ENCODE measurements at places on chromosomes 4 and X.

DNA sequence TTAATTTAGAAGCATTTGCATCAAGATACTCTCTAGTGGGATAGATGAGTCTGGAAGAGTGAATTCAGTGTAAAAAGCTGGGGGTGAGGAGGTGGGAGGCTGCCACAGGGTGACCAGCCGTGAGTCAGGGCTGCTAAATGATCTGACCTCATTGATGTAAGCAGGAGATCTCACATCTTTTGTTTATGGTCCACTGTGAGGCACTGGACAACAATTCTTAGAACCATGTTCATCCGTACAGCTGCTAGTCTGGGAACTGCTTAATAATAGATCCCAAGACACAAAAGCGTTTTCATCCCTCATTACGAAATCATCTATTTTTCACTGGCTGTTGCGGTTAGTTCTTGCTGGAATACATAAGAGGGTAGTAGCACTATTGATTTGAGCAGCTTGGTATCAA lies 14.1 kb downstream of the KLF3 start:
- peaks cover 40% of the 10 kb centered on the region for H3K4me1 ChIP-seq
- no peak overlapping the region for H3K27ac ChIP-seq
- peaks cover 28% of the 10 kb centered on the region for H3K36me3 ChIP-seq

DNA sequence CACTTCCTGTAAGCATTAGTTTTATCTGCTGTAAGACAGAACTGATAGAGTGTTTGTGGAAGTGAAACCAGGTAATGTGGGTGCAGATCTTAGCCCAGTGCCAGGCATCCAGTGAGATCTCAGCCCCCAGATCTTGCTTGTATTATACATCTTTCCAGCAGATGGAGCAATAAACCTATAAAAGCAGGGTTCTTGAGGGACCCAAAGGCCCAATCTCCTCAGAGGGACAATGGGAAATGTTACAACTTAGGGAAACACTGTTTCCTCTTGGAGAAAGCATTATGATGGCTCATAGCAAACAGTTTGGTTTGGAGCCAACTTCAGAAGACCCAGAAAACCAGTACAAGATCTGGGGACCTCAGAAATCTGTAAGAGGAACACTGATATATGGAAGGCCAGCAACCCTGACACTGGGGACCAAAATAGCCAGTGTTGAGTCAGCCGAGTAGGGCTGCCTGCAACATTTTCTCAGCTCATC lies 206.3 kb downstream of the SLC7A11 start:
- H3K36me3 ChIP-seq: no peaks in the 10 kb centered on the region
- no peaks in the 10 kb centered on the region for H3K27me3 ChIP-seq
- H3K4me3 ChIP-seq: no peak overlapping the region
- H3K27ac ChIP-seq: no peak overlapping the region
- DNase-seq: no peak

DNA sequence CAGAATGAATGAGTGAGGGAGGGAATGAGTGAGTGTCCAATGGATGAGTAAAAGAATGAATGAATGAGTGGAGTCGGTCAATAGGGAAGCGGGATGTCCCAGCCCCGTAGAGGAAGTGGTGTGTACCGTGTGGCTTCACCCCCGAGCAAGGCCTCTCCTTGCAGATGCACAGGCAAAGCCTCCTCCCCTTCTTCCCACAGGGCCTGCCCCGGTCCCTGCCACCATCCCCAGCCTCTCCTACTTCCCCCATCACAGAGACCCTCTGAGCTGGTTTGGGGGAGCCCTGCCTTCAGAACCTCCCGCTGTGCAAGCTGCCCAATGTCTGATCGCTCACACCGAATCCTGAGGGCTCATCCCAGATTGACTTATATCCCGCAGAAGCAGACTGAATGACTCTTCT lies 13.6 kb downstream of the HTRA3 start:
- H3K4me3 ChIP-seq: no peak overlapping the region
- H3K36me3 ChIP-seq: no peaks in the 10 kb centered on the region
- no peak for DNase-seq
- H3K4me1 ChIP-seq: no peaks in the 10 kb centered on the region
- H3K27ac ChIP-seq: no peak overlapping the region

GRCh38 chrX:105006103-105006502 lies 214.4 kb downstream of the TEX13A start:
- peaks cover 27% of the 10 kb centered on the region for H3K4me1 ChIP-seq
- no peaks in the 10 kb centered on the region for H3K36me3 ChIP-seq
- no peak overlapping the region for H3K27ac ChIP-seq
- H3K27me3 ChIP-seq: no peaks in the 10 kb centered on the region
- DNase-seq: no peak

- no peak for DNase-seq
- no peaks in the 10 kb centered on the region for H3K27me3 ChIP-seq
- H3K4me1 ChIP-seq: peaks cover 6% of the 10 kb centered on the region
- H3K4me3 ChIP-seq: no peak overlapping the region
- H3K27ac ChIP-seq: no peak overlapping the region
Observed at GRCh38 chr4:120056246-120056645, 10.4 kb downstream of the MAD2L1 start.

GRCh38 chr4:82791179-82791578 lies 7.4 kb downstream of the SCD5 start:
- peaks cover 2% of the 10 kb centered on the region for H3K36me3 ChIP-seq
- no peak overlapping the region for H3K27ac ChIP-seq
- DNase-seq: no peak
- H3K4me1 ChIP-seq: peaks cover 15% of the 10 kb centered on the region
- no peak overlapping the region for H3K4me3 ChIP-seq
- H3K27me3 ChIP-seq: peaks cover 100% of the 10 kb centered on the region

DNA sequence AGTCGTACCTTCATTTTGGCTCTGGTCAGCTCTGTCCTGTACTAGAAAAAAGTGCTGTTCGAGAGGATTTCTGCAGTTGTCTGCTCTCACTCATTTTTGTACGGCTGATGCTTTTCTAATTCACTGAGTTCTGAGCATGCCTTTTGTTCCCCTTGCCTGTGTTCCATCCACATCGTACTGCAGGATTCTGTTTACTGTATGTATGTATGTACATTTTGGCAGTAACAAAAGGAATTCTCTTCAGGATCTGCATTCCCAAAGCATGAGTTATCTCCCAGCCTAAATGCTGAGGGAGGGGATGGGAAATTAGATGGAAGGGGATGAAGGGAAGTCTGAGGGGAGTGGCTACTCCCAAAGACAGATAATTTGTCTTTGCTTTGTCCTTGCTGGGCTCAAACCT lies 87.6 kb downstream of the GBA3 start:
- no peak overlapping the region for H3K4me3 ChIP-seq
- H3K4me1 ChIP-seq: peaks cover 6% of the 10 kb centered on the region
- no peak for DNase-seq

GRCh38 chr4:68891678-68892077 lies 59.9 kb downstream of the UGT2A3 start:
- no peak overlapping the region for H3K27ac ChIP-seq
- H3K4me1 ChIP-seq: no peaks in the 10 kb centered on the region
- H3K27me3 ChIP-seq: no peaks in the 10 kb centered on the region
- no peak overlapping the region for H3K4me3 ChIP-seq
- peaks cover 4% of the 10 kb centered on the region for H3K36me3 ChIP-seq
- DNase-seq: no peak

DNA sequence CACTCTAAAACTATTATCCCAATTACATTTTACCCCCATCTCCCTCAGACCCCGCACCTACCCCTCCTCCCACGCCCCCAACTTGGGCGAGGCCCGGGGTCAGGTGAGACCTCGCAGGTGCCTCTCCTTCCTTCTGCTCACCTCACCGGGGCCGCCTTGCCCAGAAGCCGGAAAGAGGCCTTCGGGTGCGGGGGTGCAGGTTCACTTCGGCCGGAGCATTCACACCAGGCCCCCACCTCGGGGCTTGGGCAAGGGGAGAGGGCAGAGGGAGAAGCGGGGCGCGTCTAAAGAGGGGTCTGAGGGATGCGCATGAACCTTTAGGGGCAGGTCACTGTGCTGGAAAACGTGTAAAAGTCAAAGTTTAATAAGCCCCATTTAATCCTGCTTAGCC lies 427 bp downstream of the ZNF182 start:
- H3K4me3 ChIP-seq: peak overlapping the region; percentile 90
- DNase-seq: no peak
- peaks cover 5% of the 10 kb centered on the region for H3K27me3 ChIP-seq
- H3K36me3 ChIP-seq: peaks cover 8% of the 10 kb centered on the region
- 0 out of 2 replicates have a peak overlapping the region, but pooled peaks have one; percentile 89 for H3K27ac ChIP-seq

- H3K4me1 ChIP-seq: no peaks in the 10 kb centered on the region
- peaks cover 2% of the 10 kb centered on the region for H3K36me3 ChIP-seq
- no peak for DNase-seq
- no peak overlapping the region for H3K4me3 ChIP-seq
Observed at GRCh38 chrX:154471839-154472684, 7.0 kb downstream of the LAGE3 start.

- no peaks in the 10 kb centered on the region for H3K36me3 ChIP-seq
- no peak for DNase-seq
- peaks cover 26% of the 10 kb centered on the region for H3K4me1 ChIP-seq
- peaks cover 4% of the 10 kb centered on the region for H3K27me3 ChIP-seq
- no peak overlapping the region for H3K4me3 ChIP-seq
Observed at GRCh38 chr4:6776920-6777635, 5.4 kb upstream of the KIAA0232 start.

- H3K4me1 ChIP-seq: peaks cover 51% of the 10 kb centered on the region
- peaks cover 9% of the 10 kb centered on the region for H3K36me3 ChIP-seq
- H3K27me3 ChIP-seq: no peaks in the 10 kb centered on the region
- peak; percentile 81 for DNase-seq
- H3K4me3 ChIP-seq: peak overlapping the region; percentile 95
Observed at GRCh38 chr4:76689145-76689817, 208.7 kb downstream of the SOWAHB start.

GRCh38 chr4:139764686-139765310 lies 99.2 kb downstream of the MGST2 start:
- no peak overlapping the region for H3K27ac ChIP-seq
- H3K36me3 ChIP-seq: no peaks in the 10 kb centered on the region
- no peak for DNase-seq
- H3K27me3 ChIP-seq: no peaks in the 10 kb centered on the region

DNA sequence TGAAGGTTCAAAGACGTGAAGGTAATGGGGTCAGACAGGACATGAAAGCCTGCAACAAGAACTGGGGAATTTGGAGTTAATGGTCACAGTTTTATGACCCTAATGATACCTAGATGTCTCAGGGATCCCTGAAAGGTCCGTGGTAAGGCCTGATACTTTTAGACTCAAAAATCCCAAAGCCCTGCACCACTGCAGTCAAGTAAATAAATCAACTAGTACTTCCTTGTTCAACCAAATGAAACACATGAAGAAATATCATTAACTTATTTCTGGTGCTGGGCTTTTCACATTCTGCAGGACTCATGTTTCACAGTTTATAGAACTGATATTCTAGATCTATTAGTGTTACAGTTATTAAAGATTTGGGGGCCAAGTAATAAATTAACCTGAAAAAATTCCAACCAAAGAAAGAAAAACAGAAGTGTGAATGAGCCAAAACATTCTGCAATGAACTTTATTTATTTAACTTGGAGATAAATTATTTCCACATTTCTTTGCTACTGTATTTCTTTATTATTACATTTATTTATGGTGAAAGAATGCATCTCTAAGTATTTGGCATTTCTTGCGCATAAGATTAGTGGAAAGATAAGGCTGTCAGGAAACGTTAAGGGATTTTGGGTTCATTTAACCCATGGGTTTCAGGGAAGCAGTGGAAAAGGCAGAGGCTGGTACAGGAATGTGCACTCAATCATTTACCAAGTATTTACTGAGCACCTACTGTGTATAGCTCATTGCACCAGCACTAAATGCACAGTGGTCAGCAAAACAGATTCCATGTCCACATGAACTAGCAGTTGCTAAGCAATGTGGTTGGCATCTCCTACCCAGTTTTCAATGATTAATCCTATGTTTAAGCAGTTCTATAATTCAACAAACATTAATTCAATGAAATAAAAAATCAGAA lies 8.7 kb downstream of the WDFY3 start:
- H3K4me1 ChIP-seq: peaks cover 59% of the 10 kb centered on the region
- no peak overlapping the region for H3K4me3 ChIP-seq
- H3K27ac ChIP-seq: no peak overlapping the region
- DNase-seq: no peak

DNA sequence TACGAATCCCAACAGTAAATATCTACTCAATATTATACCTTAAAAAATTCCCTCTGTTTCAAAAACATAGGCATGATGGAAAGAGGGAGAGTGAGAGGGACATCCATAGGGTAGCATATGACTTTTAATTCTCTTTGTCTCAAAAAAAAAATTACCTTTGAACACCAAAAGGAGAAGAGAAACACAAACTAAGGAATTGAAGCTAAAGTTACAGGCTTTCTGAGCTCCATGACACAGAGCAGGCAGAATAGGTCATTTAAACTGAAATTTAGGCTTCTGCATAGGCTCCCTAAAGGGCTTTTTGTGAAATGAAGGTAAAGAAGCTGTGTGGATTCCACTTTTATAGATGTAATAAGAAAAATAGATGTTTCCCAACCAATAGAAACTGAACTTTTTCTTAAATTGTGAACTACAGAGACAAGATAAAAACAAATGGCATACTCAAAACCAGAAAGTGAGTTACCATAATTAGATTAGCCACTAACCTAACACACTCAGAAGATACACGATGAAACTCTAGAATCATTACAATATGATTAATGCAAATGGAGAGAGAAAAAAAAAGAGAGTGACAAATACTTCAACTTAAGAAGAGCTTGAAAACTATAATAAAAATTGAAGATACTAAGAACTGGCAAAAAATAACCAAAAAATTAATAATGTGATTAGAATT lies 584.6 kb downstream of the GABRG1 start:
- H3K27me3 ChIP-seq: no peaks in the 10 kb centered on the region
- no peak overlapping the region for H3K27ac ChIP-seq
- DNase-seq: no peak

DNA sequence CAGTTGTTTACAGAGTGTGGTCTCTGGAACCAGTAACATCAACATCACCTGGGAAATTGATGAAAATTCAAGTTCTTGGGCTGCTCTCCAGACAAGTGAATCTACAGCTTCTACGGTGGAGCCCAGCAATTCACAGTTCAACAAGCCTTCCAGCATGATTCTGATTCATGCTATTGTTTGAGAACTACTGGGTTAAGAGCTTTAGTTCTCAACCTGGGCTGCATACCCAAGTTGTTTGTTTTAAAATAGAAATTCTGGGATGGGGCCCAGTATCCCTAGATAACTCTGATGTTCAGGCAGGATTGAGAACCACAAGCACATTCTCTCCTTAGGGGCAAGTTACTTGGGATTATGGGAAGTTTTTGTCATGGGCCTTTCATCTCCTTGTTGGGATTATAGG lies 37.9 kb upstream of the PGK1 start:
- H3K4me3 ChIP-seq: no peak overlapping the region
- no peak overlapping the region for H3K27ac ChIP-seq
- peaks cover 4% of the 10 kb centered on the region for H3K36me3 ChIP-seq
- no peaks in the 10 kb centered on the region for H3K27me3 ChIP-seq
- H3K4me1 ChIP-seq: no peaks in the 10 kb centered on the region

GRCh38 chrX:9693307-9694001 lies 72.2 kb downstream of the GPR143 start:
- DNase-seq: no peak
- peaks cover 19% of the 10 kb centered on the region for H3K36me3 ChIP-seq
- H3K27me3 ChIP-seq: no peaks in the 10 kb centered on the region
- no peak overlapping the region for H3K27ac ChIP-seq
- H3K4me3 ChIP-seq: no peak overlapping the region
